ENCODE measurements at places on chromosomes 3 and 15.
A peak's percentile ranks its signal among the peaks of the same experiment; 100 is the strongest.

- DNase-seq: no peak
Observed at GRCh38 chr3:126121632-126122031, 37.7 kb upstream of the SLC41A3 start.

GRCh38 chr3:136146981-136147729, 49.0 kb downstream of the MSL2 start:
- no peak for DNase-seq

DNA sequence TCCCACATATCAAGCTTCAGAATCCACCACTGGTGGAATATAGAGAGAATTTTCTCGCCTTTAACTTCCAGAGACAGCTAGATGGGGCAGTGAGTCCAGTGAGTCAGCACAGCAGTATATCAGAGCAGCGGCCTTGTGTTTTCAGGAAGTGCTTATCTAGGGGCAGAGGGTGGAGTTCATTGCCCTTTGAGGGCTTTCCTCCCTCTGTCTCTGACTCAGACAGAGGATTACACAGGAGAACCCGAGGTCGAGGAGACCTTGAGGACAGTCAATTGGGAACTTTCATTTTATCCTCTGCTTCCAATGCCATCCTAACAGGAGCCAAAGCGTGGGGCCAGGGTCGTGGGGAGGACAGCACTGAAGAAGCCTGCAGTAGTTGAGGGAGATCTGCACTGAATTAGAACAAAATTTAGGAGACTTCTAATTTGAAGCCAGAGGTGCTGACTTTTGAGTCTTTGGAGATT, 109.6 kb upstream of the UMPS start:
- DNase-seq: peak; percentile 63

- DNase-seq: no peak
Observed at GRCh38 chr3:105579439-105579838, 212.7 kb downstream of the ALCAM start.

DNA sequence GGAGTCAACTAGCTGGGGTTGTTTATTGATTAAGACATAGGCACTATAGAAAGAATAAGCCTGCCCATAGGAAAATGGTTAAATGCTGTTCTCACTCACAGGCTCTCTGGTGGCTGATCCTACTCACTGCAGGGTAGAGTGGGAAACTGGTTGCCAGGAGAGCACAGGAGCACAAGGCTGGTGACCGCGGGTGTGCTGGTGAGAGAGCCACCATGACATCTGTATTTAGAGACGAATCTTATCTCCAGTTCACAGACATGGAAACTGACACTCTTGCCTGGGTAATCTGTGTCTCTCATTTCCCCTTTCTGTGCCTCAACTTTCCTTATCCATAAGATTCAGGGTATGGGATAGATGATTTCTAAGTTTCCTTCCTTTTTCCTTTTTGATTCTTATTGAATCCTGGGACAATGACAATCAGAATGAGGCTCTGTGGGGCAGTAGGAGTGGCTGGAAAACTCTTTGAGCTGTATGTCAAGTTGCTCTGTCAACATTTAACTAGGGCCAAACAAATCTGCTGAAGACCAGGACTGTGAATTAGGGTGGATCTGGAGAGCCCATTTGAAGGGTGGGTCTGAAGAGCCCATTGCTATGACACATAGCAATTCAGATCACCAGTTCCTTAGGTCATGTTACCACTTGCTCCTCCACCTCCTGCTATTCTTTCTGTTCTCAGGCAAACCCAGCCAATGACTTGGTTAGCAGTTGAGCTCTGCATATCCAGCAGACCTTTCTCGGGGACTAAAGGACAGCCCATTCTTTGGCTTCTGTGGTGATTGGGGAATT, 286.1 kb upstream of the TBL1XR1 start:
- peak; percentile 26 for DNase-seq

DNA sequence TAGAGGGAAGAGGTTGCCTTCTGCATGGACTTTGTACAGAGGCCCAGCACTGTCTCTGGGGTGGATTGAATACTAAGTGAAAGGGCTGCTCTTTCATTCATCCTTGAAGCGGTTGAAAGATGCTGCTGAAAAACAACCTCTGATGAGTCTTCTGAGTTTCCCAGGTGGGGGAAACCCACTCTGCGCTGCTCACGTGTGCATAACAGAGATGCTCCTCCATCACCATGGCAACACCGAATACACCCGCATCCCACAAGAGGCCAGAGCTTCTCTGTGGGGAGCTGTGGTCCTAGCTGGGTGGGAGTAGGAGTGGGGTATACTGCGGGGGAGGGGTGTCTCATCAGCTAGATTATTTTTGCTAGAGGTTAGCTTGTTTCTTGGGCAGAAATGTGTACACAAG, 6.1 kb upstream of the SYN2 start:
- DNase-seq: no peak

Measured in iris pigment epithelial cell (primary cell).